ENCODE measurements at places on chromosomes 2 and 18.

DNA sequence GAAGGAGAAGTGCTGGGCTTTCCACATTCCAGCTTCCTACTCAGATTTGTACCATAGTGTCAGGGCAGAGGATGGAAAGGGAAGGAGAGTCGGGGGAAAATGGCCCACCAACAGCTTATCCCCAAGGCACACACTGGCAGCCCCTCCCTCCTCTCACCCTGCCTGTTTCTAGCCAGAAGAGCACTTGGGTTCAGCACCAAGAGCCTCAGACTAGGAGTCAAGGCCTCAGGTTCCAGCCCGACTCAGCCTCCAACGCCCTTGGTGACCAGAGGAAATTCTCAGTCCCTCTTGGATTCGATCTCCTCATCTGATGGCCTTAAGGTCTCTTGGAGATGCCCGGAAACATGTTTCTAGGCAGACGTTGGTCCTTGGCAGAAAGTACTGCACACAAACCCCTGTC lies 53.9 kb downstream of the TNS1 start:
- no peak for DNase-seq

DNA sequence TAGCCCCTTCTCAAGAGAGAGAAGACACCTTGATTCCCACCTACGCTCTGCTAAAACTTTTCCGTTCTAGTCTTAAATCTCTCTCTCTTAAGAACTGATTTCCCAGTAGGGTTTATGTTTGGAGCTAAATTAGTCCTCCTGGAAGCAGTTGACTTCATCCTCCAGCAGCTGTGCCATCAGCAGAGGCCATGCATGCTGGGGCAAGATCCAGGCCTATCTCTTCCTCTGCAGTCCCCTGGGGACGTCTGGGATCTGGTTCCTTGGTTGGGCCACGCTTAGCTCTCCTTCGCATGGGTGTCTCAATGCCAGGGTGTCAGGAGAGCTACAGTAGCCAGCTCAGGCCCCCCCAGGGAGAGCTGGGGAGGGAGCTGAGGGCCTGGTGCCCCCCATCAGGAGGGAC lies 49.7 kb downstream of the HPCAL1 start:
- DNase-seq: no peak

DNA sequence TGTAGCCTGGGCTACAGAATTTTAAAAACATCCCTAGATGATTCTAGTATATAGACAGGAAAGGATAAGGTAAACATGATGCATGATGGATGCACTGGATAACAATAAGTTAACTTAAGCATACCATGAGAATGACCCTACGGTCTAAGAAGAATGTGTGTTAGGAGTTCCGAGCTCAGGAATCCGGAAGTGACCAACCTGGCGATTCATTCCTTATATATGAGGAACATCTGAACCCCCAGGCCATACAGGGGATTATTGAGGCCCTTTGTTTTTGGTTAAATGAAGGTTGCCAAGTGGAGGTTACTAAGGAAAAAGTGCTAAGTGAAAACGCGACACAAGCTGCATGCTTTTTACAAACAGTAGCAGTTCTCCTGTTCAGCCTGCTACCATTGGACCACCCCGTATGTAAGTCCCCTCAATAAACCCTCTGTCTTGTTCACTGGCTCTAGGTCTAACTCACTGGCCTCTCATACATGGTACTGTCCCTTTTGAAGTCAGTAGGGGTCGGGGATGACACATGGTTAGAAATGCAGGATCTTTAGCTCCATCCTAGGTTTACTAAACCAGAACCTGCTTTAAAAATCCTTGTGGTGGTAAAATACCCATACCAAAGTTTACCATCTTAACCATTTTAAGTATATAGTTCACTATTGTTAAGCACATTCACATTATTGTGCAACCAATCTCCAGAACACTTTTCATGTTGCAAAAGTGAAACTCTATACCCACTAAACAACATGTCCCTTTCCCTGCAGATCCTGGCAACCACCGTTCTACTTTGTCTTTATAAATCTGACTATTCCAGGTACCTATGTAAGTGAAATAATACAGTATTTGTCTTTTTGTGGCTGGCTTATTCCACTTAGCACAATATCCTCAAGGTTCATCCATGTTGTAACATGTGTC lies 111.0 kb upstream of the MAP4K3 start:
- no peak for DNase-seq

GRCh38 chr2:25215948-25216679 lies 47.7 kb upstream of the POMC start:
- no peak for DNase-seq

- DNase-seq: no peak
Observed at GRCh38 chr2:130759906-130760753, 4.8 kb downstream of the AMER3 start.

GRCh38 chr2:154673694-154674093 lies 24.8 kb upstream of the KCNJ3 start:
- DNase-seq: no peak

DNA sequence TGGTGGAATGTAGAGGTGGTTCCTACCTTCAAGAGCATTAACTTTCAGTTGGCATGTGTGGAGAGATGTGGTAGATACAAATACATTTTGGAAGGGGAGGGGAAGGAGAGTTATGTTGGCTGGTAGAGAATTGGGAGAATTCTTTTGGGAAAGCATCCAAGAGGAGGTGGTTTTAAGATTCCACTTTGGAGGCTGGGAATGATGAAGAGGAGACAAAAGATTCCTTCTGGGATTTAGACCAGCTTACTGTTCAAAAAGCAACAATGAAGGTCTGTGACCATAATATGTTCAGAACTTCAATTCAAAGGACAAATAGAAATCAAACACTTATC lies 120.8 kb upstream of the FOSL2 start:
- no peak for DNase-seq

DNA sequence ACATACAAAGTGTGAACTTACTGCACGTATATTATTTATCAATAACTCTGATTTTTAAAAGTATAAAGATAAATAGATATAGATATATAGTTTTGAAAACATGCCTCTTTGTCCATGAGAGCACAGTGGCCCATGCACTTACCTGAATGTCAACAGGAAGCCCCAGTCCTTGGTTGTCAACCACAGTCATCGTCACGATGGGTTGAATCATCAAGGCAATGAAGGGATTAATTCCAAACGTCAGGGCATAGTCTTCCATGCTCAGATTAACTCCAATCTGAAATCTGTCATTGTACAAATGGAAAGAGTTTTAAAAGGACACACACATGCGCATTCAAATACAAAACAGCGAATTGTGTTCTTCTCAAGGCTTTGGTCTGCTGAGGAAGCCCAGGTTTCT lies 15.5 kb downstream of the SCYGR4 start:
- DNase-seq: no peak

DNA sequence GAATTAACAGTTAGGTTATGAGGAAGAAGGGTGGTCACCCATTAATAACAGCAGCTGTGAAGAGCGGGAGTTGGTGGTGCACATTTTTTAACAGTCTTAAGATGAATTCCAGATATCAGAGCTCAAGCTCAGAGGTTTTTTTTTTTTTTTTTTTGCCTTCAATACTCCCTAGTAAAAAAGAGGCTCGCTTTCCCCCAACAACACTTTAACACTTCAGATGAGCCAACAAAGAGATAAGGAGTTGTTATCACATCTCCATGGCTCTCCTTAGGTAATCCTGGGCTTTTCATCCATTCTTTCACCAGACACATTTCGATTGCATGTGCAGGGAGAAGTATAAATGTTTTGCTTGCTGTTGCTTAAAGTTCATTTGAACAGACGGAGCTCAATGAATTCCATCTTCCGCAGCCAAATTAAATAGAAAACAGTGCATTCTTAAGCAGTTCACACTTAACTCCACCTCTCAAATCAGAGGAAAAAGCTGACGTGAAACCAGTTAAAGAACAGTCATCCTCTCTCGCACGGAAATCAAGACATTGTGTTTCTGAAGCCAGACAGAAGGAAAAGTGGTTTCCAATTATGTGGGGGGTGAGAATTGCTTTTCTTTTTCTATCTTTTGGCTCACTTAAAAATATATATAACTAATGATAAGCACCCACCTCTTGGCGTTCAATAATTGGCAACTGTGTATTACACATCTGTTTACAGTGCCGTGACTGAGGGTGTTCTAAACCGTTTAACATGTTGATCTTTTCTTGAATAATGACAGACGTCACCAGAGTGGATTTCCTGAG lies 118.2 kb downstream of the ZNF521 start:
- no peak for DNase-seq

GRCh38 chr2:64423303-64423702 lies 30.7 kb upstream of the LGALSL start:
- DNase-seq: no peak

- DNase-seq: no peak
Observed at GRCh38 chr18:13446610-13447461, 228.3 kb downstream of the LDLRAD4 start.

DNA sequence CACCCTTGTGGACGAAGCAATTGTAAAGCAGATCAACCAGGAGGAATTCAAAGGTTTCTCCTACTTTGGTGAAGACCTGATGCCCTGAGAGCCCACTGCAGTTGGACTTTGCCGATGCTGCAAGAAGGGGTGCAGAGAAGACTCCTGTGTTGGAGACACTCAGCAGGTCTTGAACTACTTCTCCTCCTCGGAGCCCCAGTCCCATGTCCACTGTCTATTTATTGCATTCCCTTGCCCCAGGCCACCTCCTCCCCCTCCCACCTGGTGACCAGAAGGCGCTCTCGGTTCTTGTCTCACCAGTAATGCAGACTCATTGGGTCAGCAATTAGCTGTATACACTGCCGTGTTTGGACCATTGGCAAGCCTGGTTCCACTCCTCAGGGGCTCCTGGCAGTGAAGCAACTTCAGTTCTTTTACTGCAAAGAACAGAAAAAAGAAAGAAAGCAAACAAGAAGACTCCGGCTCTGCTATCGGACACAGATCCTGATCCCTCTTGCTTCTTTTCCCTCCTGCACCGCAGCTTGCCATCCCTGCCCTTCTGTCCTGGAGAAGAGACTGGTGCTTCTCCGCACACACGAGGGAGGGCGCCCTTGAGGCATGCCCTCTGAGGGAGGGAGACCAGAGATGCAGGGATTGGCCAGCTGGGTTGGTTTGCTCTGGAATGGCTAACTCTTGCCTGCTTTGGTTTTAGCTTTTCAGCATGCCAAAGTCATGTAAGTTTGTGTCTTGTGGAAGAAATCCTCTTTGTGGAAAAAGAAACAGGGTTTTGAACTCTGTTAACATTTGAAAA lies 112.2 kb upstream of the EPAS1 start:
- no peak for DNase-seq

All from SIG-M5 (cell line).